Prostate gland (tissue), 2 donors: ENCODE measurements at places on chromosomes 6 and 20. TPM values are rescaled to one million over a fixed set of nuclear protein-coding genes. Genes with fewer than 3 reads are reported as not detected.

Gene GNRH2
- not detected for total RNA-seq

Gene GJA10
- not detected for total RNA-seq

Gene PTGIS
- 34.6 TPM for total RNA-seq

DNA sequence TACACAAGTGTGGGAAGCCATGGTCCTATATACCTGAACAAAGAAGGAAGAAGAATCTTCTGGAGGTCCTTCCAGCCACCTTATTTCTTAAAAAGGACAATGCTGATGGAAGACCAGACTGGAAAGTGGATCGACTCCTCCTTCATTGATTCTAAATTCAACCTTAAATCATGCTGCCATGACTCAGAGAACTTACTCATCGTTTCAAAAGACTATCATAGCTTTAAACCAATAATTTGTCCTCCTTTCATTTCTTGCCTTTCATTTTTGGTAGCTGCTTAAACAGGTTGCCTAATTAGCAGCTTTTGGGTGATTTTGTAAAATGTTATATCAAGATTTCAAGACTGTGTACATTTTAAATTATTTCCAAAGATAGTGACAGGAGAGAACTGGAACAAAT lies 60.8 kb downstream of the RTN4IP1 start:
- H3K4me1 ChIP-seq: peaks cover 6% of the 10 kb centered on the region
- no peak overlapping the region for H3K27ac ChIP-seq
- no peaks in the 10 kb centered on the region for H3K36me3 ChIP-seq
- H3K4me3 ChIP-seq: no peak overlapping the region

DNA sequence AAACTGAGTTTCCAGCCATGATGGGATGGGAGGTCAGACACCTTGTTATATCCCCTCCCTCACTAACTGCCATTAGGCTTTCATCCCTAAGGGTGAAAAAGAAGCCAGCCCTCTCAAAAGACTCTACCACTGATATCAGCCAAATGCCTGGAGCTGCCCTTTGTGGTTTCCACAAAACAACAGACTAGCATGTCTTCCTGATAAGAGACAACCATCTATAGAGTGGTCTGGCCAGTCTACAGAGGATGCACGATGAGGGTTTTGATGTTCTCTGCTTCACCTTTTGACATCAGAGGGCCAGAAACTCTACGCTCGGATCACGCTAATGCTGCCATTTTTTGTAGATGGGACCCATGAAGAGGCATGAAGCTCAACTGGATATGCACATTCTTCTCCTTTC lies 61.7 kb upstream of the ARHGAP18 start:
- no peak overlapping the region for H3K27ac ChIP-seq
- H3K4me3 ChIP-seq: no peak overlapping the region
- no peaks in the 10 kb centered on the region for H3K4me1 ChIP-seq
- DNase-seq: no peak

GRCh38 chr6:157322792-157323254 lies 496 bp downstream of the TMEM242 start:
- no peaks in the 10 kb centered on the region for H3K36me3 ChIP-seq
- peak overlapping the region; percentile 78 for H3K4me3 ChIP-seq
- H3K27ac ChIP-seq: peak overlapping the region; percentile 92
- DNase-seq: no peak
- no peaks in the 10 kb centered on the region for H3K27me3 ChIP-seq

- H3K27ac ChIP-seq: peak within 1 kb of the TSS; percentile 27
- no peaks in the 10 kb centered on the region for H3K27me3 ChIP-seq
- H3K4me1 ChIP-seq: no peaks in the 10 kb centered on the region
- H3K4me3 ChIP-seq: peak within 1 kb of the TSS; percentile 62
- DNase-seq: peak; percentile 56
Measured at GRCh38 chr6:14117158-14118090, at the start of gene CD83. Gene CD83 (plus strand): TSS chr6:14117772. CDS start chr6:14117812, 40 bp downstream.

- H3K27me3 ChIP-seq: no peaks in the 10 kb centered on the region
- H3K36me3 ChIP-seq: no peaks in the 10 kb centered on the region
- no peak overlapping the region for H3K4me3 ChIP-seq
- DNase-seq: no peak
Measured at GRCh38 chr6:71460933-71461332, 172.3 kb downstream of the OGFRL1 start.

DNA sequence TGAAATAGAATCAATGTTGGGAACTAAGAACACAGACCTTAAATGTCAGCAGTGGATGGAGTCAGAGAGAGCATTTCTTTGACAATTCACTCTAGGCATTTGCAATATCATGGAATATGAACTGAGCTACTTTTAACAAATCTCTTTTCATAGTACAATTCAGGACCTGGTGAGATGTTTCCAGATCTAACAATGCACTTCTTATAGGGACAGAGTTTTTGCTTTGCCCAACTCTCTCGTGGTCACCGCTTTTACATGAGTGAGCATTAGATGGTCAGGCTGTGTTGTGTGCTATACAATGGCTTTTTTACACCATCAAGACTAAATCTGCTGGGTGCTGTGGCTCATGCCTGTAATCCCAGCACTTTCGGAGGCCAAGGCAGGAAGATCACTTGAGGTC lies 233.6 kb downstream of the ATXN1 start:
- no peak overlapping the region for H3K4me3 ChIP-seq
- DNase-seq: no peak
- no peak overlapping the region for H3K27ac ChIP-seq
- no peaks in the 10 kb centered on the region for H3K4me1 ChIP-seq
- H3K36me3 ChIP-seq: no peaks in the 10 kb centered on the region
- no peaks in the 10 kb centered on the region for H3K27me3 ChIP-seq

DNA sequence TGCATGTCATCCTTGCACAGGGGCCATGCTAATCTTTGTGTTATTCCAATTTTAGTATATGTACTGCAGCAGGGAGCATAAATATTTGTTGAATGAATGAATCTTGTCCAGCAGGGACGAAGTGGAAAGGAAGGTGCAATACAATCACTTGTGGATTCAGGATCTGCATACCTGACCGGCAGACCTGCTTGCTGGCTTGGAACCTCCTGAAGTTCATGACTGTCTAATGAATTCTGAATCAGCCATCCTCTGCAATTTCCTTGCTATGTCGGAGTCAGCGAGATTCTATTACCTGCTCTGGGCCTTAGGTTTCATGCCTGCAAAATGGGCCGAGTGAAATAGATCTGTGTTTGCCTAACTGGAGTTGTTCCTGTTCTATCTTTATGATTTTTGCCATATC lies 17.4 kb upstream of the NCOA3 start:
- H3K27me3 ChIP-seq: no peaks in the 10 kb centered on the region
- DNase-seq: no peak
- no peak overlapping the region for H3K4me3 ChIP-seq
- H3K36me3 ChIP-seq: no peaks in the 10 kb centered on the region
- no peaks in the 10 kb centered on the region for H3K4me1 ChIP-seq

DNA sequence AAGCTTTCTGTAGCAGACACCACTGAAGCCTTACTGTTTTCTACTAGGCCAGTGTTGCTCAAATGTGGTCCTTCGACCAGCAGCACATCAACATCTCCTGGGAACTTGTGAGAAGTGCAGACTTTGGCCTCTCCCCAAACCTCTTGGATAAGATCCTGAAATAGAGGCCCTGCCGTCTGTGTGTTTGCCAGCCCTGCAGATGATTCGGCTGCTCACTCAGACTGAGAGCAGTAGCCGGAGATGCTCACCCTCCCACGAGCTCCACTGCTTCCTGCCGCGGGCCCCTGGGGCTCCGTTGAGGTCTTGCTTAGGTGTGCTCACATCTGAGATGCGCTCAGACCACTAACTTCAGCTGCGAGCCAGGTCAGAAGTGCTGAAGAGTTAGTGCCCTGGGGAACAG lies 129.5 kb upstream of the SSTR4 start:
- DNase-seq: no peak
- no peaks in the 10 kb centered on the region for H3K27me3 ChIP-seq
- H3K27ac ChIP-seq: no peak overlapping the region
- no peaks in the 10 kb centered on the region for H3K4me1 ChIP-seq
